ENCODE measurements at places on chromosomes 12 and 14.

DNA sequence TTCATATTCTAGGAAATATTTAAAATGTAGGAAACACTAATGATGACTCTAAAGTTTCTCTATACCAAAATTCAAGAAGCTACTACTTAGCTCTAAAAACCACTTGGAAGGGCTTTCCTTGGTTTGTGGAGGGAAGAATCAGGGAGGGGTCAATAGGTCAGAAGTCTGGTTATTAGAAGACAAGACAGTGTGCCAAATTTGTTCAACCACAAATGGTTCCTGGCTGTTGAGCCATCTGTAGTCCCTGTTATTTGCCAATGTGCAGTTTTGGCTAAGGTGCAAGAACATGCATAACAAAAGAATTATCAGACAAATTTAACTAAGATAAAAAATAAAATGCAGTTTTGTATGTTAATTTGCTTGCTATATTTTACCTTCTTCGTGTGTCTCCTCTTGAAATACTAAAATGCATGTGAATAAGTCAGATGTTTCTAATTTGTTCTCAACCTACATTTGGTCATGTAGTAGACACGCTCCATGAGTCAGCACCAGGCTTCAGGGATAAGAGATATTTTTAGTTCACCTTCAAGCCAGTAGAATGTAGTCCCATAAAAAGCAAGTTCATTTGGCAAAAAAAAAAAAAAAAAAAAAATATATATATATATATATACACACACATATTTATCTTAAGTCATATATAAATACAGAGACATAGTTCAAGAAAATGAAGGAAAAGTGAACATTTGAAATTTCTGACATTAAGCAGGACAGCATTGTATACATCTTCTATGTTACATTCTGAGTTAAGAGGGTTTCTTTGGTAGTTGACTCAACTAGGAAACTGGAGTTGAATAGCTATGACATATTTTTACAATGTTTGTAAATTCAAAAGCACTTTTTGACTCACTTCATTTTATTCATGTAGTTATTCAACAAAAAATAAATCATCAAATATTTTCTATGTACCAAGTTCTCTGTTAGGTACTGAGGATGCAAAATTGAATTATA lies 123.3 kb downstream of the KCNC2 start:
- peak; percentile 9 for DNase-seq

DNA sequence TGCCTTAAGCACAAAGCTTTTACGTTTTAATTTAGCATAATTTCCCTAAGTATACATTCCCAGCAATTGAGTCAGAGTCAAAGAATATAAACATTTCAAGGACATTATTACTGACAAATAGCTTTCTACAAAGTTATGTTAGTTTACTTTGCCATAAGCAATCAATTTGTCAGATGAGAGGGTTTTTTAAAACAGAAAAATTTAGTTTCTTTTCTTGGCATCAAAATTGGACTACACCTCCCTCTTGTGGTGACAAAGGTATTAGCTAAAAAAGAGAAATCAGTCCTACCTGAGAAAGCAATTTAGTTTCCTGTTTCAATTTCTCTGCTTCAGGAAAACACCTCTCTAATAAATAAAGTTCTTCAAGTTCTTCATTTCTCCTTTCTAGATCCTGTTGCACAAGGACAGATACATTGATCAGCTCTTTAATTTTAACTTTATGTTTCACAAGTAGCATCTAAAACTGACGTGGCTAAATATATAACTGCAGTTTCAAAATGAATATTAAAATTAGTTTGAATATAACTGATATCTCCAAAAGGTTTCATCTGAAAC lies 39.9 kb downstream of the DNAI7 start:
- peak; percentile 64 for DNase-seq

GRCh38 chr14:67413806-67414769 lies 2.1 kb upstream of the PLEK2 start:
- DNase-seq: peak; percentile 76

DNA sequence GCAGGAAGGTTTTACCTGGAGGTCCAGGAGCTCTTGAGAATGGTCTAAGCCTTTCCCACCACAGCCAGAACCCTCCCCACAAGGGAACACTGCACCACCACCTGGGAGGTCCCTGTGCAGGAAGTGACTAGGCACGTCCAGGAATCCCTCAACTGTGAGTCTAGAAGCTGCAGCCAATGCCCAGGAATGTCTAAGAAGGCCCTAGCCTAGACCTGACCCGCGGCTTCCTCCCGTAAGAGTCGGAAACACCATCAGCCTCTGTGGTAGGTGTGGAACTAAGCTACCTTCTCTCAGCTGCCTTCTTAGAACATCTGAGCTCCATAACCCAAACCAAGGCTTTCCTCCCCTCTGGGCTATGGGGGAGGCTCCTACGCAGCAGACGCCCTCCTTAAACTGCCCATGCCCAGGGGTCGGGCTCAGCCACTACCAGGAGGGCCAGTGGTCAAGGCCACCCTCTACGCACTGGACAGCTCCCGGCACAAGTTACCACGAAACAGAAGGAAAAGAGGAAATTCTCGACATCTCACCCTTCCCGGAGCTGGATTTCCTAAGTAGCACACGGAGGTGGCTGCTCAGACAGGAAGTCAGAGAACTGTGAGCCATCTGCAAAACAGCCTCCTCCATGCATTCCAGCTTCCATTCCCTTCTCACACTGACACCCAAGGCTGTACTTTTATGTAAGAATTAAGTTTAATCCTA lies 25.5 kb downstream of the ZFYVE21 start:
- DNase-seq: peak; percentile 67

Measured in iris pigment epithelial cell (primary cell).